ENCODE measurements at places on chromosomes 16 and 17. TPM values are rescaled to one million over a fixed set of nuclear protein-coding genes. Genes with fewer than 3 reads are reported as not detected.
A peak's percentile ranks its signal among the peaks of the same experiment; 100 is the strongest.

- no peaks in the 10 kb centered on the region for H3K27me3 ChIP-seq
- no peak overlapping the region for H3K4me3 ChIP-seq
- peaks cover 6% of the 10 kb centered on the region for H3K36me3 ChIP-seq
- peaks cover 6% of the 10 kb centered on the region for H3K4me1 ChIP-seq
- H3K27ac ChIP-seq, result no peak overlapping the region
Observed at GRCh38 chr17:40645291-40645690, 2.3 kb downstream of the SMARCE1 start.

DNA sequence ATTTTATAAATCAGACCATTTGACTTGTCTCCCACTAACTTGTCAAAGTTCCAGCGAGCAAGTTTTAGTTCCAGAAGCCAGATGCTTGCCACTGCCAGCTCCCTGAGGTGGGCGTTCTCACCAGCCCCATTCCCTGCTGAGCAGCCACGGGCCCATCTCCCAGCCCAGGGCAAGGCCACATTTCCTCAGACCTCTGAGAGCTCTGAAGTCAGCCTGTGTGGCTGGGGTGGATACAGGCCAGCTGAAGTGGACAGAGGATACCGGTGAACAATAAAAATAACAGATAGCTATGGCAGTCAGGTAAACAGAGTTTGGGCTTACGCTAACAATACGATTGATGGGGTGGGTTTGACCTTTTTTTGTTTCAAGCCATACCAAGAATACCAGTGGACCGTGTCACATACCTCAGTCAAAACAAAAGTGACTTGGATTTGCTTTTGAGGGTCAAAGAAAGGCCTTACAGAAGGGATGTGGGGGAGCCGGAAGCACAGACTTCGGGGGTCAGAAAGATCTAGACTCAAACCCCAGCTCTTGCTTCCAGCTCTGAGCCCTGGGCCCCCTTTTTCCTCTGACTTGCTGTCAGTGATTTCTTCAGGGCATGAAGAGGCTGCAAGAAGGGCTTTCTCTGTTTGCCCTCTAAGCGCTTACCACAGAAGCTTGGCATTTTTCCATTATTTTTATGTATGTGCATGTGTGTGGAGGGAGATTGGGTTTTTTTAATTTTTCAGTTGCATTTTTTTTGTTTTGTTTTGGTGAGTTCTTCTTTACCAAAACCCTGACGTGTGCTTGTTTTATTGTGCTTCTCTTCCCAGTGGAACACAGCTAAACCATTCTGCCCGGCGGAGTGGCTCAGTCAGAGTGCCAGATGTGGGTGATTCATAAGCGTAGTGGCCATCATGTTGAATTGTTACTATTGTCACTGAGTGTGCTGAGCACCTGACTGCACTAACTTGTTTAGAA lies 109.9 kb downstream of the GNAO1 start:
- no peaks in the 10 kb centered on the region for H3K36me3 ChIP-seq
- H3K27me3 ChIP-seq, result peaks cover 23% of the 10 kb centered on the region
- DNase-seq, result peak; percentile 46

Gene SDR42E2
- not detected for total RNA-seq

Gene HAGHL
- 3.0 TPM for total RNA-seq

- peak overlapping the region; percentile 92 for H3K27ac ChIP-seq
- no peak for DNase-seq
- H3K27me3 ChIP-seq, result no peaks in the 10 kb centered on the region
- peak overlapping the region; percentile 90 for H3K4me3 ChIP-seq
- peaks cover 61% of the 10 kb centered on the region for H3K4me1 ChIP-seq
Observed at GRCh38 chr16:70684146-70685060, 1.4 kb downstream of the MTSS2 start.

- peak overlapping the region; percentile 32 for H3K4me3 ChIP-seq
- peaks cover 5% of the 10 kb centered on the region for H3K4me1 ChIP-seq
- H3K27ac ChIP-seq, result no peak overlapping the region
- peak; percentile 85 for DNase-seq
- H3K36me3 ChIP-seq, result no peaks in the 10 kb centered on the region
- no peaks in the 10 kb centered on the region for H3K27me3 ChIP-seq
Observed at GRCh38 chr17:18158022-18158600, 25.5 kb upstream of the ALKBH5 start.

GRCh38 chr17:30415491-30415890 lies 36.8 kb downstream of the CPD start:
- no peaks in the 10 kb centered on the region for H3K36me3 ChIP-seq
- DNase-seq, result peak; percentile 25
- no peak overlapping the region for H3K27ac ChIP-seq
- H3K27me3 ChIP-seq, result no peaks in the 10 kb centered on the region
- no peak overlapping the region for H3K4me3 ChIP-seq

GRCh38 chr16:50326835-50327465 lies 41.8 kb downstream of the BRD7 start:
- H3K27me3 ChIP-seq, result no peaks in the 10 kb centered on the region
- H3K27ac ChIP-seq, result no peak overlapping the region
- H3K4me1 ChIP-seq, result peaks cover 3% of the 10 kb centered on the region
- peak; percentile 36 for DNase-seq
- no peak overlapping the region for H3K4me3 ChIP-seq
- H3K36me3 ChIP-seq, result peaks cover 20% of the 10 kb centered on the region

DNA sequence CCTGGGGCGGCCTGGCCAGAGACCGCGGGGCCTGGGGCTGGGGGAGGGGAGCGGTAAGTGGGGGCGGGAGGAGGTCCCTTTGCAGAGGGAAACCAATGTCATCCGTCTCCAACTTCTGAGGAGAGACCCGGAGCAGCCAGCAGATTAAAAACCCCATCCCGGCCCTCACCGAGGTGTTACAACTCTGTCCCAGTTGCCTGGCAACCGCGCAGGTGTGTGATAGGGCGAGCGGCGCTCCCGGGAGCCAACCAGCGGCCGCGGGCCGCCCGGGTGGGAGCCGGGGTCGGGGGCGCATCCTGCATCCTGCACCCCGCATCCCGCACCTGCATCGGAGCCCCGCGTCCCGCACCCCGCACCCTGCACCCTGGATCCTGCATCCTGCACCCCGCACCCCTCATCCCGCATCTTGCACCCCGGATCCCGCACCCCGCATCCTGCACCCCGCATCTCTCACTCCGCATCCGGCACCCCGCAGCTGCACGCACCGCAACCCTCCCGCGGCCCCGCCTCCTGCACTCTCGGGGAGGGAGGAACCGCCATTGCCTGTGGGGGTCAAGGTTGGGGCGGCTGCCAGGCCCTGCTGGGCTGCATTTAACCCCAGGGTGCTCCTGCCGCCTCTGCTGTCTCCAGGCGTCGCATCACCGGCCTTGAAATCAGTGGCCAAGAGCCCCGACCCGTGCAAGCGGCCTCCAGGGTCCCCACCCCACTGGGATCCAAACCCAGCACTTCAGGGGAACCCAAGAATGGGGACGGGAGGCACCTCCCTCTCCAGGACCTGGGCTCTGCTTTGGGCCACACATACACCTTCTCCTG lies 47.3 kb downstream of the RTN4RL1 start:
- no peaks in the 10 kb centered on the region for H3K4me1 ChIP-seq
- H3K4me3 ChIP-seq, result no peak overlapping the region
- DNase-seq, result no peak
- no peak overlapping the region for H3K27ac ChIP-seq

- no peak overlapping the region for H3K4me3 ChIP-seq
- H3K4me1 ChIP-seq, result 0 out of 2 replicates have a peak, but pooled peaks cover 1% of the 10 kb centered on the region
- peaks cover 30% of the 10 kb centered on the region for H3K36me3 ChIP-seq
- DNase-seq, result no peak
Observed at GRCh38 chr17:6597727-6598126, 41.4 kb upstream of the PITPNM3 start.

GRCh38 chr17:56983366-56983765 lies 5.4 kb downstream of the SCPEP1 start:
- H3K4me1 ChIP-seq, result peaks cover 3% of the 10 kb centered on the region
- H3K4me3 ChIP-seq, result no peak overlapping the region
- no peak overlapping the region for H3K27ac ChIP-seq

DNA sequence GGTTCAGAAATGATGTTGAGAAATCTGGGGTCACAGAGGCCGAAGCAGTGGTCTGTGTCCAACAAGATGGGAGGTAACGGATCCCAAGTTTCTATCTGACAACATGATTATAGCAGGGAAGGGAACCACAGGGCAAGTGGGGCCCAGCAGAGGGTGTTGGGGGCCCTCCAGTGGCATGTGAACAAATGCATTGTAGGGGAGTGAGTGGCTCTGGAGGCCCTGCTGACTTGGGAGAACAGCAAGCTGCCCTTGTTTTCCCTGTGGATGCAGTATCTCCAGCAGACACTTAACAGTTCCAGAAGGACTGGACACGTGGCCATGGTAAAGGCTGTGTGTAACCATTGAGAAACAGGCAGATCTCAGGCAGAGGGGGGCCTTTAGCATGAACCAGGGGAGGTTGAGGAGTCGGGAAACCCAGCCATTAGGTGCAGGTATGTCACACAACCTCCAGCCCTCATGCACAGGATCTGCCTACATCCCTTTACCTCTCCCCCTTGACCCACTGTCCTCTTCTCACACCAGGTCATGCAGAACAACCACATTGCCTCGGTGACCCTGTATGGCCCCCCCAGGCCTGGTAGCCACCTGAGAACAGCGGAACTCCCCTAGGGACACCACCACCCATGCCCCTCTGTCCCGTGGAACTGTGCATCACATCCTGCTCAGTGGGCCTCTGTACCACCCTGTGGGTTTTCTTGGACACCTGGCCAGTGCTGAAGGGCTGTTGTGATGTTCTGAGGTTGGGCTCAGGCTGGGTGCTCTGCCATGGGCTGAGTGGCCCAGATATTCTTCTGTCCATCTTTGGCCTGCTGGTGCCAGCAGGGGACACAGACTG lies 4.1 kb downstream of the B3GNT9 start:
- no peaks in the 10 kb centered on the region for H3K27me3 ChIP-seq
- no peak overlapping the region for H3K4me3 ChIP-seq
- H3K27ac ChIP-seq, result no peak overlapping the region

All from IMR-90 (cell line).